ENCODE measurements at places on chromosomes 1 and 21. TPM values are rescaled to one million over a fixed set of nuclear protein-coding genes. Genes with fewer than 3 reads are reported as not detected.

DNA sequence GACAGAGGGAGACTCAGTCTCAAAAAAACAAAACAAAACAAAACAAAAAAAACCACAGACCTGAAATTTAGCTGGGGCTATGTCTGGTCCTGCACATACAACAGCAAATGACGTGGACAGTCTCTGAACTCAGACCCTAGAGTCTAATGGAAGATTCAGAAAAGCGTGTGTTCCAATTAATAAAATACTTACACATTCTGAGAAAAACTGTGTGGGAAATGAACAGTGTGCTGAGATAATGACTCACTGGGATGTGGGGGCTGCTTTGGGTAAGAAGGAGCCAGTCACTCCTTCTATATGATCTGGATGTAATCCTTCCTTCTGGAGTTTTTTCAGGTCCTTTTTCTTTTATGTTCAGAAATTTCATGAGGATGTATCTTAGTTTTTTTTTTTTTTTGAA lies 29.4 kb downstream of the CLDN14 start:
- no peak overlapping the region for H3K27ac ChIP-seq
- peaks cover 4% of the 10 kb centered on the region for H3K4me1 ChIP-seq
- peak; percentile 69 for DNase-seq
- H3K27me3 ChIP-seq: no peaks in the 10 kb centered on the region
- no peaks in the 10 kb centered on the region for H3K36me3 ChIP-seq

CTTNBP2NL gene
- 31.7 TPM for total RNA-seq

DNA sequence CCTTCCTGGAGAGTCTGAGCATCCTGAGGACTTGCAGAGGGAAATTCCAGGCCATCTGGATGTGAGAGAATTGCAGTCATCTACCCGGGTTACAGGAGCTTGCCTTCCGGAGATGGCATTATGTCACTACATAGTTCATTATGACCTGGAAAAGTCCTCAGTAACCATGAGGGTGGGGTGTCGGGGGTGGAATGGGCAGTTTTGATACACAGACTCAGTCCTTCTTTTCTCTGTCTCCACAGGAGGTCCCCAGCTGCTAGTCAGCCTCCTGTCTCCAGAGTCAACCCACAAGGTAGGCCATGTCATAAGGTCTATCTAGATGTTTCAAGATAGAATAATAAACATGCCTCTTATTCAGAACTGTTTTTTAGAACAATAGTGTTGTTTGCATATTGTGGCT lies 268.2 kb upstream of the SGIP1 start:
- no peaks in the 10 kb centered on the region for H3K36me3 ChIP-seq
- DNase-seq: no peak
- peaks cover 17% of the 10 kb centered on the region for H3K4me1 ChIP-seq
- no peaks in the 10 kb centered on the region for H3K27me3 ChIP-seq
- H3K4me3 ChIP-seq: no peak overlapping the region
- H3K27ac ChIP-seq: no peak overlapping the region

CASQ1 gene
- not detected for total RNA-seq

DNA sequence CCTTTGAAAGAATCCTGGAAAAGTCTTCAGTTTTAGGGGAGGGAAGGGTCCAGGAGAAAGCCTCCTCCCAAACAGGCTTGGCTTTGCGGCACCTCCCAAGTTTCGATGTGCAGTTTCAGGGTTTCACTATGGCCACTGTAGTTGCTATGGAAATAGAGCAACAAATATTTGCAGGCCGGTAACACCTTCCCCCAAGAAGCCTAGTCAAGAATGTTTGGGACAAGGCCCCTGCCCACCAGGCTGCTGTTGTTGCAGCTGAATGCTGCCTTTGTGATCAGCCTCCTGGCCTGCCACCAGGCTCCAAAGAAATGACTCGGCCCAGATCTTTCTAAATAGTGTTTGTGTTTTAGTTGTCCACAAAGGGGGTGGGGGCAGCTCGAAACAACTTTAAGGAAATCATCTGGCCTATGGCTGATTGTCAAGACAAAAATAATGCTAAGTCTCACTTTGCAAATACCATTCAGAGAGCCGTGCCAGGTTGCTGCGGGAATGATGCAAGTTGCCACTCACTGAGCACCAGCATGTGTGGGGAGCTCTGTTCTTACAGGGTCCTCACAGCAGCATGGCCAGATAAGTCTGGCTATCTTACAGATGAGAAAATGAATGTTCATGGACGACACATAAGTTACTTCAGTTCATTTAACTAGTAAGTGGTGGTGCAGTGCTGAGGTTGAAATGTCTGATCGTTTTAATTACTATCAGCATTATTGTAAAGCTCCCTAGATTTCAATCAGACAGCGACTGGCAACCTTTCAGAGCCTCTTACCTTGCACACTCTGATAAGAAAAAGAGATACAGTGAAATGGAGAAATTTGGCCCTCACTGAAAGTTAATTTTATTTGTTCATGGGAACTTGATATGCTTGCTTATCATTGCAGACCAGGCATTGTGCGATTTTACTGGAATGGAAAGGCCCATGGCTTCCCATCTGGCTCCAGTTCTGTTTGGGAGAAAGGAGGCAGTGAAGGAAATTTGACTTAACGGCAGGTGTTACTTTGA lies 91.2 kb upstream of the JUN start:
- peak overlapping the region; percentile 2 for H3K27ac ChIP-seq
- peak; percentile 51 for DNase-seq
- H3K4me3 ChIP-seq: no peak overlapping the region
- H3K27me3 ChIP-seq: no peaks in the 10 kb centered on the region
- no peaks in the 10 kb centered on the region for H3K36me3 ChIP-seq

GRCh38 chr1:215681041-215681440 lies 113.9 kb downstream of the KCTD3 start:
- no peaks in the 10 kb centered on the region for H3K4me1 ChIP-seq
- DNase-seq: no peak
- no peak overlapping the region for H3K27ac ChIP-seq
- no peaks in the 10 kb centered on the region for H3K36me3 ChIP-seq
- H3K4me3 ChIP-seq: no peak overlapping the region
- H3K27me3 ChIP-seq: no peaks in the 10 kb centered on the region

- no peaks in the 10 kb centered on the region for H3K27me3 ChIP-seq
- H3K4me1 ChIP-seq: no peaks in the 10 kb centered on the region
- no peak overlapping the region for H3K4me3 ChIP-seq
- no peaks in the 10 kb centered on the region for H3K36me3 ChIP-seq
- DNase-seq: peak; percentile 6
Measured at GRCh38 chr1:60279798-60280197, 206.2 kb upstream of the C1orf87 start.

VTCN1 gene
- total RNA-seq: not detected

ZMYM1 gene
- 26.1 TPM for total RNA-seq

GRCh38 chr1:27154469-27154990 lies 395 bp downstream of the SLC9A1 start:
- H3K27me3 ChIP-seq: no peaks in the 10 kb centered on the region
- no peaks in the 10 kb centered on the region for H3K36me3 ChIP-seq
- peak overlapping the region; percentile 72 for H3K27ac ChIP-seq
- H3K4me3 ChIP-seq: peak overlapping the region; percentile 61

FCRL2 gene
- total RNA-seq: not detected

GRCh38 chr1:187641015-187641414 lies 812.3 kb downstream of the PLA2G4A start:
- no peaks in the 10 kb centered on the region for H3K36me3 ChIP-seq
- H3K4me1 ChIP-seq: peaks cover 2% of the 10 kb centered on the region
- H3K27ac ChIP-seq: no peak overlapping the region
- no peak overlapping the region for H3K4me3 ChIP-seq

RPS6KA1 gene
- 4.2 TPM for total RNA-seq

GRCh38 chr21:14977814-14978213 lies 87.0 kb downstream of the NRIP1 start:
- H3K27me3 ChIP-seq: no peaks in the 10 kb centered on the region
- no peak overlapping the region for H3K4me3 ChIP-seq
- H3K27ac ChIP-seq: no peak overlapping the region
- H3K4me1 ChIP-seq: peaks cover 5% of the 10 kb centered on the region
- H3K36me3 ChIP-seq: peaks cover 5% of the 10 kb centered on the region

DNA sequence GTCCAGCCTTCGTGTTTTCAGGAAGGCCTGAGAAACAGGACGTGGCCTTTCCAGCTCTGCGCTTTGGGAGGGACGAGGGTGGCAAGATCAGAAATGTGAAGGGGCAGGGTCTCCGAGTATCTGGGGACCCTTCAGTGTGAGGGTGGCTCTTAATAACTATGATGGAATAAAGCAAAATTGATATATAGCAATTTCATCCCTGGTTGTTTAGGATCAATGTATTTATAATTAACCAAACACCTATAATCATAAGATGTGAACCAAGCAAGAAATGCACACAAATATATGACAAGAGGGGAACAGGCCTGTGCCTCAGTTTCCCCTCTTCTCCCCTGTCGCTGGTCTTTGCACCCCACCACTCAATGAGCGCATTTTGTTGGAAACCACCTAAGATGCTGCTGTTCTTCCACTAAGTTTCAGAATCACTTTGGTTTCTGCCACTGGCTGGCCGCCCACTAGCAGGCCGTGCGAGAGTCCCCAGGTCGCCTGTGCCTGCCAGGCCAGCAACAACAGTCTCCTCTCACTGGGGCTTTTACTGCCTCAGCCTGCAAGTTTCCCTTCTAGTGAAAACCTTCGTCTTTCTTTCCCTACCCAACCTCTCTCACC lies 36.6 kb downstream of the UBASH3A start:
- H3K4me3 ChIP-seq: no peak overlapping the region
- no peaks in the 10 kb centered on the region for H3K36me3 ChIP-seq
- no peaks in the 10 kb centered on the region for H3K27me3 ChIP-seq
- no peak overlapping the region for H3K27ac ChIP-seq
- DNase-seq: no peak
- no peaks in the 10 kb centered on the region for H3K4me1 ChIP-seq

- peaks cover 10% of the 10 kb centered on the region for H3K4me1 ChIP-seq
- DNase-seq: no peak
- H3K4me3 ChIP-seq: no peak overlapping the region
- H3K27me3 ChIP-seq: no peaks in the 10 kb centered on the region
- H3K27ac ChIP-seq: no peak overlapping the region
Measured at GRCh38 chr1:2258122-2258681, 30.1 kb downstream of the SKI start.

KIF14 gene
- 10.8 TPM for total RNA-seq

GRCh38 chr1:39214998-39215873 lies 10.7 kb downstream of the MACF1 start:
- H3K36me3 ChIP-seq: 0 out of 2 replicates have a peak, but pooled peaks cover 2% of the 10 kb centered on the region
- no peak overlapping the region for H3K4me3 ChIP-seq
- peaks cover 27% of the 10 kb centered on the region for H3K4me1 ChIP-seq

DNA sequence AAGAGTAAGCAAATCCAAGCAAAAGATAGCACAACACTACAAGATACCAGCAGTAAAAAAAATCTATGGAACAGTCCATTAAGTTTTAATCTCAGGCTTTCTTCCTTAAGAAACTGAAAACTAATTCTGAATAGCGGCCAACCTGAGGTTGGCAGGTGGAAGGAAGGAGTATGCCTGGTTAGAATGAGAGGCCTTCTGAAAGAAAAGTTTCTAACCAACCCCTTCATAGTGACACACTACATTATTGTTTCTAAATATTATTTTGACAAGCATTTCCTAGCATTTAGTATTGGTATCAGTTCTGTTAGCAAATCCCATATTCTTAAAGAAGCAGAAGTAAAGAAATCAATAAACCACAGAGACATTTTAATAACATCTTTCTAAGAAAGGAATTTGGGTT lies 205.7 kb upstream of the PTBP2 start:
- H3K4me3 ChIP-seq: no peak overlapping the region
- no peak overlapping the region for H3K27ac ChIP-seq
- no peak for DNase-seq
- no peaks in the 10 kb centered on the region for H3K36me3 ChIP-seq
- no peaks in the 10 kb centered on the region for H3K27me3 ChIP-seq
- peaks cover 2% of the 10 kb centered on the region for H3K4me1 ChIP-seq

DNA sequence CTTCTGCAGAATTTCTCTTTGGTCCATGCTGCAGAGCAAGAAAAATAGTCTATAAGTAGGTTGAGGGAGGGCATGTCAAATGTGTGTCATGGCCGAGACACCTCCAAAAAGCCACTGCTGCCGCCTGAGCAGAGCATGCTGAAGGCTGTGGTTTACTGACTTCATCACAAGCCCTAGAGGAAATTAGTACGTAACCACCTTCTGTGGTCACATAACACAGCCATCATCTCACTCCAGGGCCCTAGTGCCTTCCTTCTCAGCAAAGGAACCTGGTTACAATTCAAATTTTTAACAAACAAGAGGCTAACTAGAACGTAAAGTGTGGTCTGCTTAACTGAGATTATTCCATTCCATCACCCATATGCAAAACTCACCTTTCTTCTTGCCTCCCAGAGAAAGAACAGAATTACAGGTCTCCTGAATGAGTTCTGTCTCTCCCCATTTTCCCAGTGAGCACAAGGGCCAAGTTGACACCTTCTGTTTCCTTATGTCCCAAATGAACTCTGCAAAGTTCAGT lies at the start of gene PTPN22:
Gene PTPN22 (minus strand): TSS at position 116 of the 517 bp plus-strand sequence.
- DNase-seq: peak; percentile 83
- H3K27ac ChIP-seq: no peak within 1 kb of the TSS
- H3K36me3 ChIP-seq: no peaks in the 10 kb centered on the region
- no peaks in the 10 kb centered on the region for H3K27me3 ChIP-seq
- H3K4me1 ChIP-seq: peaks cover 6% of the 10 kb centered on the region

Measured in IMR-90 (cell line).